AG04449 (cell line): ENCODE measurements at places on chromosomes 12 and 14.
A peak's percentile ranks its signal among the peaks of the same experiment; 100 is the strongest.

DNA sequence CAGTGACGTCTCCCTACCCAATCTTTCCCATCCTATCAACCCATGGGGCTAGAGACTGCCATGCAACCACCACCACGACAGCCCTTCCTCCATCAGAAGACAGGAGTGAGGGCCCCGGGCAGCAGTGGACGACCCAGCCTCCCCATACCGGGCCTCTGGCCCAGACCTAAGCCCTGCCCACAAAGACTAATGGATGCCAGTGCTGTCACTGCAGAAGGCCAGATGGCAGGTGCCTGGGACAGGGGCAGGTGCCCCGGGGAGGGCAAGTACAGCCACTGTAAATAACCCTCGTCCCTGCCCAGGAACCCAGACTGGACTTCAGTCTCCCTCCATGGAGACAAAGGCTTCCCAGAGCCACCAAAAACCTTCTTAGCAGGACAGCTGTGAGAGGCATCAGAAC is 20.3 kb upstream of the HSPB8 start:
- DNase-seq: no peak

- DNase-seq: no peak
Measured at GRCh38 chr12:14219156-14219555, 146.3 kb upstream of the ATF7IP start.

- peak; percentile 2 for DNase-seq
Measured at GRCh38 chr14:92880851-92881250, 42.1 kb upstream of the CHGA start.

DNA sequence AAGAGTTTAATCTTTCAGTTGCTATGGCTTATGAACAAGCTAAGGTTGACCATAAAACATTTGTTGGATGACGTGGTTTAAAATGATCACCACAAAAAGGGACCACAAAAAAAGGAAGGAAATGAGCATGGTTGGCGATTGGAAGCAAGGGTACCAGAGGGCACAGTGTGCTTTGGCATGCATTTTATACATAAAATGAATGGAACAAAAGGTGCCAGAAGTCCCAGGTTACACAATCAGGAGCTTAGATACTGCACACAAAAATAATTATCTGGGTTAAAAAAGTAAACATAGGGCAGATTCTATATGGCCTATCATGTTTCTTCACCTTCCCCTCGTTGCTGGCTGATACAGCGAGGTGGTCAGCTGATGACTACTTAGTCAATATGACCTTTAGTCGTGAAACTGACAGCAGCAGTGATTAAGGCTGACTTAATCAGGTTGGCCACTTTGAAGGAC is 50.7 kb downstream of the ZC3H14 start:
- no peak for DNase-seq

GRCh38 chr12:88313554-88313953 is 171.4 kb downstream of the TMTC3 start:
- DNase-seq: no peak

- no peak for DNase-seq
Measured at GRCh38 chr14:90496379-90496778, 99.5 kb downstream of the CALM1 start.

- DNase-seq: no peak
Measured at GRCh38 chr12:68842123-68842522, 34.1 kb downstream of the MDM2 start.

DNA sequence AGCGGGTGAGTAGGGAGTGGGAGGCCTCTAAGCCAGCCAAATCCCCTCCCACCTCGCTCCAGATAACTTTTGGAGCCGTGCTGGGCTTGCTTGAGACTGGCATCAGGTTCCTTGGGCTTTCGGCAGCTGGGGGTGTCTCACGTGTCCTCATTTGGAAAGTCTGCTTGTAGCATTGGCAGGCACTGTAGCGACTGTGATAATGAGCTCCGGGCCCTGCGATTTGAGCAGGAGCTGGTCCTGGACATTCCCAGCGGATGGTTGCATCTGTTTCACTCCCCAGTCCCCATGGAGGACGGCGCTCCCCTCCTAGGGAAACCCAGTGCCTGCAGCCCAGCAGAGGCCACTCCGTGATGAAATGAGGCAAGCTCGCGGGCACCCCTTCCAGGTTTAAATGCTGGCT is 49.4 kb downstream of the DGLUCY start:
- DNase-seq: no peak

GRCh38 chr14:93121030-93121834 is 5.5 kb upstream of the ITPK1 start:
- no peak for DNase-seq

DNA sequence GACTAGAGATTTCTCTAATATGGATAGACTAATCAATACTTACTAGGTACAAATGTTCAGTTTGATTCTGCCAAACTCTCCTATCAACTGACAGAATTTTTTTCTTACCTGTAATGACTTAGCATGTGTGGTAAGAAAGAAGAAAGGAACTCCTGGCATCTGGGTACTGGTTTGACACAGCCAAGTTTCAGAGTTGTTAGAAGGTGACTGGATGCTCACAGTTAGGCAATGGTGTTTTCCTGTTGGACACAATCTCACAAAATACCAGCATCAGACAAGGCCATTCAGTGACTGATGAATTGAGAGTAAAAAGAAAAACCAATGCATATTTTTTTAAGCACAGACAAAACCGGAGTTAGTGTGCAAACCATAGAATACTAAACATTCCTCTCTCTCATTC is 4.2 kb downstream of the MUCL1 start:
- DNase-seq: no peak

DNA sequence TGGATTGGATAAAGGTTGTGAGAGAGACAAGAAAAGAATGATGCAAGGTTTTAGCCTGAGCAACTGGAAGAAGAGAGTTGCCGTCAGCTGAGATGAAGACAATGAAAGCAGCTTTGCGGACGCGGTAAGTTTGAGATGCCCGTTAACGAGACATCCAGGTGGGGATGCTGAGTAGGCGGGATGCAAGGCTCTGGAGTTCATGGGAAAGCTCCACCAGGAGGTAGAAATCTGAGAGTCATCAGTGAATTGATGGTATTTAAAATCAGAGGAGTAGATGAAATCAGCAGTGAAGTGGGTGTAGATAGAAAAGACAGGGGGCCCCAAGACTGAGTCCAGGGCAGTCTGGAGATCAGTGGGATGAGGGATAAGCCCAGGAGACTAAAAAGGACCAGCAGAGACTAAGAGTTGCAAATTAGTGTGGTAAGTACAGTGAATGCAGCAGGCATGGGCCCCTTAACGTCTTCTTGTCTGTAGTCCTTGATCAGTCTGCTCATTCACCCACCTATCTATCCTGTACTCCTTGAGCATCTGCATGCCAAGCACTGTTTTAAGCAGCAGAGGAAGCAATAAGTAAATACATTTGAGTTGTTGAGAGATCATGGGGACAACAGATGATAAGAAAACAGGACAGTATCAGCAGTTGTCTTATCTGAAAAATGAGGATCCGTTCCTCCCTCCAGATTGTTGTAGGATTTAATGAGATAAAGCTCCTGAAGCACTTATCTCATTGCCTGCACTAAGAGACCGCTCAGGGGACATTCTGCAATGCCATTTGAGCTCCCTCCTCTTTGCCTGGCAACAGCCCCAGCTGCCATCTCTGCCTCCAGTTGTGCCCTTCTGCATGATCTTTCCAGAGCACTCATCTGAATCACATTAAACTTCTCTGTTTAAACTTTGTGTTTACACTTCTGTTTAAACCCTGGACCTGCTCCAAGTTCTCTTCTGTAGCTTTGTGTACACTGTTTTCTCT is 91.5 kb downstream of the APAF1 start:
- no peak for DNase-seq

DNA sequence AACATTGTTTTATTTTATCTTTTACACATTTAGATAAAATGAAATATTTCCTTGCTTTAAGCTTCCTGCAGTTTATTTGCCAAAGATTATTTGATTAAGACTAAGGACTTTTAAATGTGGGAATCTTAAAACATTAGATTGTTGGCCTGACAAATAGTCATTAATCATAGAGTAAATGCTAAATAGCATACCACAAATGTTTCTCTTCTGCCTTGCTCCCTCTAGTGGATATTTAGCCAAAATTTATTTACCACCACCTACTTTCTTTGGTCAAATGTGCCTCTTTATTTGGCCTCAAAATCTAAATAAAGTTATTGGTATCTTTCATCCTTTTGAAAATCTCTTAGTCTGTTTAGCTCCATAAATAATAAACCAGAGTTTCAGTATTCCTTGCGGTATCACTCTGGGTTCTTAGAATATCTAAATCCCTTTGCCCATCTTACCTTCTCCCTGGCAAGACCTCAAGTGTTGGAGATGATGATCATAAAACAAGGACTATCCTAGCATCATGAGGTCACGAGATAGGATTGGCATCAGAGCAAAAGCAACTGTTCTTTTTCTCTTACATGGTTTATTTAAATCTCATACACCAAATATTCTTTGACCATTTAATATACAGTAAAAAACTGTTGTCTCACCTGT is 150.6 kb upstream of the AEBP2 start:
- no peak for DNase-seq

DNA sequence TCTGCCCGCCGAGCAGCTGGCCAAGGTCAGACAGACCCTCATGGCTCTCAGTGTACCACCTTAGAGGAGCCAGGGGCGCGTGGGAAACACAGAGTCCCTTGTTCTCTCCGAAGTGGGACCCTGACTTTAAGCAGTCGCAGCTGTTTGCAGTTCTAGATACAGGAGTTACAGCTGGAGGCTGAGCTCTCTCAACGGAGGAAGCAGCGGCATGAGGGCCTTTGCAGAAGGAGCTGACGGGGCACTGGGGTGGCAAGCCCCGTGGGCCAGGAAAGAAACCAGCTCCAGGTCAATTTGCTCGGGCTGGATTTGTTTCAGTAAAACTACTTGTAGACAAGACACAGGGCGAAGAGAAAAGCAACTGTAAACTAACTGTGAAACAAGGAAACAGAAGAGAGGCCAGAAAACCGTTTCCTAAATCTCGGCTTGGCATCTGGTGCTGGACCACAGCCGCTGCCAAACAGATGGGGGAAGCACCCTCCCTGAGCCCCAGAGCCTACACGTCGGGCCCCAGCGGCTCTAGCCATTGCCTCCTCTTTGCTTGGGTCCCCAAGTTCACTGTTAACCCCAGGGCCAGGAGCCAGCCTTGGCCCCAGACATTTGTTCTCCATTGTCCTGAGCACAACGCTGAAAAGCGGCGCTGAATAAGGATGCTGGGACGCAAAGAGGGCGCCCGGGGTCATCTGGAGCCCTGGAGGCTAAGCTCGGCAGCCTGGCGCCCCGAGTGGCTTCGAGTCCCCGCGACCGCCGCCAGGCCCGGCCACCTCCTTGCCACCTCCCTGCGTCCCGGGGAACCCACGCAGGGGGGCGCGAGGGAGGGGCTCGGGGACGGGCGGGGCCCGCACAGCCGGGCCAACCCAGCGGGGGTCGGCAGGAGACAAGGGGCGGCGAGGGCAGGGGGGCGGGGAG is 914 bp upstream of the PACS2 start:
- DNase-seq: no peak

- peak; percentile 12 for DNase-seq
Measured at GRCh38 chr12:86660488-86661147, 404.4 kb upstream of the MGAT4C start.

DNA sequence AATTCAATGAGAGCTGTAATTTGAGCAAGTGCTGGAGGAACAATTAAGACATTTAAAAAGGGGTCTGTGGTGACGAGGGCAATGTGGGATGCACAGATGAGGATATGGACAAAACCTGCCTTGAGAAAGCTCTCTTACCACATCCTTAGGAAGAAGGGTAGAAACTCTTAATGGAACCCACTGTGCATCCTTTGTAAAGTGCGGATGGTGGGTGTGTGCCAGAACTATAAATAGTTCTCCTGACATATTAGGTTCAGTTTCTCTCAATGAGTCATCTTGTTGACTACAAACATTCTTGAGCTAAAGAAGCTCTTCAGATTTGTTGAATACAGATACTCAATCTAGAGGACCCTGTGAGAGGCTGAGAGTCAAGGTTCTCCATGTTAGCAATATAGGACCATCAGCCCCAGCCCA is 106.1 kb upstream of the ANO4 start:
- DNase-seq: no peak

DNA sequence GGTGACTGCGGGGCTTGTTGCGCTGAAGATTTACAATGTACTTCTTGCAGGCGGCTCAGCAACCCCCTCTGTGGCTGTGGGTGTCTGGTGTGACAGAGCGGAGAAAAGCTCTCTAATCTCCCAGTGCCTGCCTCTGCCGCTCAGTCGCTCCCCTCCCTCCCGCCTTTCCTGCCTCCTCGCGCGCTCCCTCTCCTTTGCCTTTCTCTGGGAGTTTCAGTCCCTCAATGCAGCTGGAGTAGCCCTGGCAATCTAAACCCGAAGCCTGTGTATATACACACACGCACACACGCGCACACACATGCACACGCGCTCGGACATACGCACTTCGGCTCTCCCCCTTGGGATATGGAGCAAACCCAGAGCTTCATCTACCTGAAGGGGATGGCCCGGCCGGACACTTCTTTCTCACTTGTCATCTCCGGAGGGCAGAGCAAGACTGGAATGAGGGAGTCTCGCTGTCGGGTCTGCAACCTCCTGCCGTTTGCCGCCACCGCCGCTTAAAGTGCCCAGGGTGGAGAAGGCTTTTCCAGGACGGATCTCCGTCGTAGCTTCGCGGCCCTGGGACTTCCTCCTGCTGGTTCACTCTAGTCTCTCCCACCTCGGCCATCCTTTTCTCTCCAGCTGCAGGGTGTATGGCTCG is 599 bp upstream of the TRHDE start:
- no peak for DNase-seq

- DNase-seq: no peak
Measured at GRCh38 chr14:39875028-39875427, 442.8 kb upstream of the FBXO33 start.

DNA sequence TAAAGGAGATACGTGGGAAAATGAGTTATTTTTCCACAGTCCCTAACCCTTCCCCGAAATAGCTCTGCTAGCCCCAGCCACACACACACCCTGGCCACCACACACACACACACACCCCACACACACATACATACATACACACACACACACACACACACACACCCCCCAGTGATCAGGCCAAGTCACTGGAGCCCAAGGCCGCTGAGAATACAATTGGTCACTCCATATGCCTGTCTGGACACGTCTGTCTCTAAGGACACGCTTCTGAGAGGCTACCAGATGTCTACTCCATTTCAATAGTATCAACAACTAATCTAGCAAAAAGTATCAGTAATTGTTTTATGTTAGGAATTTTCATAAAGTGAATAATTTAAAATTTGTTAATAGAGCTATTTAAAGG is 13.0 kb upstream of the DIABLO start:
- no peak for DNase-seq

- no peak for DNase-seq
Measured at GRCh38 chr12:110073049-110073831, 24.9 kb upstream of the C12orf76 start.

DNA sequence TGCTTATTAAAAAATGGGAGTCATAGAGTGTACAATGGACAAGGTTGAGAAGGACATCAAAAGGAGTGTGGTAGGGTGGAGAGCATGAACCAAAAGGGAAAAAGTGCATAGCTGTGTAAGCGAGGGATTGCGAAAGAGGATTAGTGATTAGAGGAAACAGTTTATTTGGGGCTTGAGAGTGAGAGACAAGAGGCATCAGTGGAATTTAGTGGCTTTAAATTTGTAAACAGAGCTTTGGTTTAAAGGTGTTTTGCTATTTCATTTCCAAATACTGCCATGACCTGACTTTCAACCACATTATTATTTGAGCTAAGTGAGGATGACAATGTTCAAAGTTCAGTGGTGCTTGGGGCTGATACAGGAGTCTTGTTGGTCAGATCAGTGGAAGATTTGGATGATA is 53.4 kb downstream of the SLC16A7 start:
- no peak for DNase-seq

GRCh38 chr12:14850929-14851663 is 7.8 kb upstream of the ART4 start:
- no peak for DNase-seq

GRCh38 chr14:63477556-63477955 is 65.6 kb downstream of the PPP2R5E start:
- DNase-seq: no peak

GRCh38 chr14:96586921-96587822 is 85.0 kb downstream of the PAPOLA start:
- DNase-seq: no peak
